NCI-H1092 (cell line): ENCODE measurements at places on chromosomes 5 and 9.

- no peak for DNase-seq
Observed at GRCh38 chr9:3807601-3808000, 281.8 kb upstream of the RFX3 start.

DNA sequence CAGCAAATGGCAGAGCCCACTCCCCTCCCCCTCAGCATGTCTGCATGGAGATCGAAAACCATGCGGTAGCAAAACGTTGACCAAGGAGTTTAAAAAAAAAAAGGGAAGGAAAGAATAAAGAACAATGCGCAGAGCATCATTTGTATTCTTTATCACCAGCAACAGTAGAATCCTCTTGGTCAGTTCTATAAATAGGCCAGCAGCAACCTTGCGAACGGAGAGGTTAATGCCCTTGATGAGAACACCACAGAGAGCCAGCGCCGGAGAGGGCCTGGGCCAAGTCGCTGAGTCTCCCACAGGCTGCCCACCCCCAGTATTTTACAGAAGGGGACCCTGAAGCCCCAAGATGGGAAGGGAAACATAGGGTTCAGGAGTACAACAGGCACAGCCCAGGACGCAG lies 22.7 kb downstream of the WHRN start:
- DNase-seq = no peak

GRCh38 chr5:35618781-35619180 lies 1.1 kb downstream of the SPEF2 start:
- no peak for DNase-seq

DNA sequence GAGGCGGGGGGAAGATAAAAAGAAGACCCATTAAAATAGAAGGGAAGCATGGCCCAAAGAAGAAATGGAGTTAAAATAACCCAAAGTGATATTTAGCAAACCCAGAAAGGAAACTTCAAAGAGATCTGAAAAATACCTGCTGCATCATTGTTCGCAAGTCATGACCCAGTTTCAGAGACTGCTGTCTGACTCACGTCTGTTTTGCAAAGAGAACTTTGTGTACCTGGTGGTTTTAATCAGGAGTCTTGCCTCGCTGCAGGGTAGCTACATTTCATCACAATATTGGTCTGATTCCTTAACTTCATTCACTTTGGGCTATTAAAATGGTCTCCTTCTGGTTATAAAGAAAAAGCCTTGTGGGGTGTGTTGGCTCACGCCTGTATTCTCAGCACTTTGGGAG lies 461.1 kb upstream of the DAP start:
- no peak for DNase-seq

DNA sequence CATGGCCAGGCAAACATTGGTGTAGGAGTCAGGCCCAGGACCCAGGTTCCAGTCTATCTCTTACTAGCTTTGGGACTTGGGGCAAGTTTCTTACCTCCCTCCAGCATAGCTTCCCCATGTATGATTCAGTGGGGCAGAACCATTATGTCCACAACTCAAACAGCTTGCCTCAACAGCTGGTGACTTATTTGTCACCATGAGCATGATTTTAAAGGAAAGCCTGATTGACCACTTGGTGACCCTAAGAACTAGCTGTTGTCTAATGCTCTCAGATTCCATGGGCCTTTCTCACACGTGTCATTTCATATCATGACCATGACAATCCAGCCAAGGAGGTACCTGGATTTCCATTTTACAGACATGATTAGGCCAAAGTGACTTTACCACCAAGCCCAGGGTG lies 126.4 kb downstream of the TTLL11 start:
- DNase-seq = no peak
